ENCODE measurements at places on chromosomes 5 and 9.

DNA sequence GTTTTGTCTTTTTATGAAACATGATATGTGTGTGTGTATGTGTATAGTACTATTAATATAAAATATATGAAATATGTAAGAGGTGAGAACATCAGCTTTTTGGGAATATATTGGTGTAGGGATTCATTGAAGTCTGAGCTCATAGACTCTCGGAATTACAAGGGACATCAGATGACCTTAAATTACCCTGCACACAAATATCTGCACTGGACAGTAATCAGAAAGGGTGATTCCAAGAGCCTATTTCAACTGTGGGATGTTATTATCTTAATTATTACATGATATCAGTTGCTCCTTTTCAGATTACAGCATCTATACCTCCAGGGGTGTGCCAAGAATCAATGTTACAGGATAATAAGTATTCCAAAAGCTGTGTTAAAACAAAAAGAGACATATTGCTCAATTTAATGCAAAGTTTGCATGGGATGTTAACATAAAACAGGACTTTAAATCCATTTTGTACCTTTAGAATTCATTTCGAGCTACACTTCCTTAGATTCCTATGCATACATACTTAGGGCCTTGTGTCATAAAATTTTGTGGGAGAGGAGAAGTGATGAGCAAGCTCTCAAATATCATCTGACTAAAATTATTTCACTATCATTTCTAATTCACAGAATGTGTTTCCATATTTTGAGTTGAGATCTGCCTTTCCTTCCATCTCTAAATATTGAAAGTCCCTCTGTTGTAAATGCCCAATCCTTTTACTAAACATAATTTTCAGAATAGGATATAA lies 365.2 kb downstream of the BRINP1 start:
- no peak for DNase-seq

- no peak for DNase-seq
These were observed 4.3 kb upstream of the EMB start for GRCh38 chr5:50445296-50445949.

GRCh38 chr5:38793099-38793498 lies 52.7 kb upstream of the OSMR start:
- DNase-seq: no peak

GRCh38 chr9:104088416-104088815 lies 5.7 kb upstream of the SMC2 start:
- DNase-seq: no peak

- no peak for DNase-seq
These were observed 26.1 kb upstream of the GLIPR2 start for GRCh38 chr9:36110434-36110833.

All from NCI-H1092 (cell line).